Non-pigmented ciliary epithelial cell (primary cell): ENCODE measurements at places on chromosomes 2 and 18.

GRCh38 chr2:42141687-42142546 is 27.2 kb upstream of the EML4 start:
- DNase-seq, result no peak

GRCh38 chr2:62099050-62099449 is 96.9 kb upstream of the B3GNT2 start:
- DNase-seq, result no peak

- DNase-seq, result no peak
These were observed 32.3 kb downstream of the DNMT3A start for GRCh38 chr2:25309402-25309801.

DNA sequence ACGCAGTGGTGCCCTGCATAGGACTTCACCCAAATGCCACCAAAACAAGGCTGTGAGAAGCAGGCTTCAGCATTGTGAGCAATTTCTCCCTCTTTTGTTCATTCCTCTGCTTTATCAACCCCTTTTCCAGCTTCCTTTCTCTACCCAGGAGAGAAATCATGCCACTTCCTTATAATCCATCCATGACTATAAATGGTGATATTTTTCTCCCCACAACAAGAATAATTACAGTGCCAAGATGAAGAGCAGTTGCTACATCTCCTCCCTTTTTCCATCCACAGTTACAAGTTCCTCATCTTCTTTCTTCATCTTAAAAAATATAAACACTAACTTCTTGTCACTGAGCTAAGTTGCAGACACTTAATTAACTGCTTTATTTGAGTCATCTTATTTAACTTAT is 167.2 kb downstream of the ANTXR1 start:
- DNase-seq, result no peak

- DNase-seq, result no peak
These were observed 159.7 kb downstream of the CD226 start for GRCh38 chr18:69787825-69788547.

DNA sequence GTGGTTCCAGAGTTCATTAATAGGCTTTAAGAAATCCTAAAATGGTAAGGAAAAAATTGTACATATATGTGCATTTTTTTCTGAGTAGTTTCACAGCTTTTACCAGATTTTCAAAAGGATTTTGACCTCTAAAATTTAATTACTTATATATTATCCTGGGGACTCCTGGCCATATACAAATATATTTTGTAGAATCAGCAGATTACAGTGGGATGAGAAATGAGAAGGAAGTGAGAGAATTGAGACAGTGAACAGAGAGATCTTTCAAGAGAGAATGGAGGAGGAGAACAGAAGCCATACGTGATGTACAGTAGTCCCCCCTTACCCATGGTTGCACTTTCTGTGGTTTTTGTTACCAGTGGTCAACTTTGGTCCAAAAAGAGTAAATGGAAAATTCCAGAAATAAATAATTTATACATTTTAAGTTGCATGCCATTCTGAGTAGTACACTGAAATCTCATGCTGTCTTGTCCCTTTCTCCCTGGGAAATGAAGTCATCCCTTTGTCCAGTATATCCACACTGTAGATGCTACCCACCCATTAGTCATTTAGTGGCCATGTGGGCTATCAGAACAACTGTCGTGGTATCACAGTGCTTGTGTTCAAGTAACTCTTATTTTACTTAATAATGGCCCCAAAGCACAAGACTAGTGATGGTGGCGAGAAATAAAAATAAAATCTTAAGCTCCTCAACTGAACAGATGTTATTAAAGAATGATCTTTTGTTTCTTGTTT is 130.4 kb upstream of the MYO3B start:
- no peak for DNase-seq

GRCh38 chr2:202056611-202057010 is 16.4 kb upstream of the KIAA2012 start:
- DNase-seq, result no peak

DNA sequence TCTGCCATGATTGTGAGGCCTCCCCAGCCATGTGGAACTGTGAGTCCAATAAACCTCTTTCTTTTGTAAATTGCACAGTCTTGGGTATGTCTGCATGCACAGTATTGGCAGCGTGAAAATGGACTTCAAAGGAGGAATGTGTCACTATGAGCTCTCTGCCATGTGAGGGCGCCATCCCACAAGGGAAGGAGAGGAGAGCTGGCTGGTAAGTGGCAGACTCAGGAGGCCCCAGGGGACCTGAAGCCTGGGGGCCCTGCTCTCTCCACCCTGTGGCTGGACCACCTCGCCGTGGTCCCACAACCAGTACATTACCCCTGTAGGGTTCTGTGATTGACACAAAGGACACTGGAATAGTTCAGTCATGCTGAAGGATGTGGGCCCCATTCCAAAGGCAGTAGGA is 122.1 kb downstream of the RPIA start:
- DNase-seq, result no peak

- DNase-seq, result no peak
These were observed 115.5 kb downstream of the ATL2 start for GRCh38 chr2:38261569-38262068.

DNA sequence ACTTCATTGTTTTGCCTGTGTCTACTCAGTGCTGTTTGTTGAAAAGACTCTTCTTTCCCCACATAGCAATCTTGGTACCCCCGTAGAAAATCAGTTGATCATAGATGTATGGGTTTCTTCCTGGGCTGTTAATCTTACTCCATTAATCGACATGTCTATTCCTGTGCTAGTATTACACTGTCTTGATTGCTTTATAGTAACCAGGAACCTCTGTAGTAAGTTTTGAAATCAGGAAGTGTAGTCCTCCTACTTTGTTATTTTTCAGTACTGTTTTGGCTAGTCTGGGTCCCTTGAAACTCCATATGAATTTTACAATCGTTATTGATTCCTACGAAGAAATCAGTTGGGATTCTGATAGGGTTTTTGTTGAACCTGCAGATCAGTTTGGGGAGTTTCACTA is 78.8 kb upstream of the FAM136A start:
- DNase-seq, result no peak

DNA sequence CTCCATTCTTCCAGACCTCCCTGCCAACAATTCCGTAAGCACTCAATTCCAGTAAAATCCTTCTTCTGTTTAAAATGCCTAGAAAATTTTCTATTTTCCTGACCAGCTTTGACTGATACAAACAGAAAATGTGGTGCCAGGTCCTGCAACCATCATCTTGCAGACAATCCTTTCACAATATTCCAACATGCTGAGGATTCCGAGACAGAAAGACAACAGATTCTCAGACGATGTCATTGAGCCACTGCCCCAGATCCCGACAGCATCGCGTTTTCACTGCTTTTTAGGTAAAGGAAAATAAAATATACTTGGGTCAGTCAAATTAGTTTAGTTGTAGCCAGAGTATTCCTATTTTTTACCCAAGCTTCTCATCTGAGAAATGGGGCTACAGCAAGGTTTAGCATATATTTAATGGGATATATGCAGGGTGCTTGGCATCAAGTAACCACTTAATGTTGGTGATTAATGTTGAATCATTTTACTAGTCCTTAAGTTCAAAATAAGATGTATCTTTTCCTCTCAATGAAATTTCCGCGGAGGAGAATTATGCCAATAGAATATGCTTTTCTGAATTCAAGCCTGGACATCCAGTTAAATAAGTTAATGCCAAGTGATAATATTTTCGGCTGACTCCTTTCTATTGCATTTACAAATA is 866.6 kb downstream of the SLC4A3 start:
- DNase-seq, result no peak
